ENCODE measurements at places on chromosomes 11 and 22.

DNA sequence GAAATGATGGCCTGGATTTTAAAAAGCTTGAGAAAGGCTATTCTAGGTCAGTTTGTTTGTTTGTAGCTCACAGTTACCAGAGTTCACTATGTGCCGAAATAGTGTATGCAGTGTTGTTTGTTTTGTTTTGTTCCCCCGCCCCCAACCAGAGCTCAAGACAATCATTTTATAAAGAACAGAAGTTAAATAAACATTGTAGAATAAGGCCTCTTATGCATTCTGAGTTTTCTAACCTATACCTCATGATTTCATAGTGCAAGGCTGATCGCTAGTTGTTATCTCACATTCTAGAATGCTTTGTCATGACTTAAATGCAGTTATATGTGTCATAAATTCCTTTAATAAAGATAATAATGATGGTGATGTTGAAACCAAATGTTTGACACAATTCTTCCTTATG lies 7.8 kb downstream of the KCNA4 start:
- DNase-seq: no peak

DNA sequence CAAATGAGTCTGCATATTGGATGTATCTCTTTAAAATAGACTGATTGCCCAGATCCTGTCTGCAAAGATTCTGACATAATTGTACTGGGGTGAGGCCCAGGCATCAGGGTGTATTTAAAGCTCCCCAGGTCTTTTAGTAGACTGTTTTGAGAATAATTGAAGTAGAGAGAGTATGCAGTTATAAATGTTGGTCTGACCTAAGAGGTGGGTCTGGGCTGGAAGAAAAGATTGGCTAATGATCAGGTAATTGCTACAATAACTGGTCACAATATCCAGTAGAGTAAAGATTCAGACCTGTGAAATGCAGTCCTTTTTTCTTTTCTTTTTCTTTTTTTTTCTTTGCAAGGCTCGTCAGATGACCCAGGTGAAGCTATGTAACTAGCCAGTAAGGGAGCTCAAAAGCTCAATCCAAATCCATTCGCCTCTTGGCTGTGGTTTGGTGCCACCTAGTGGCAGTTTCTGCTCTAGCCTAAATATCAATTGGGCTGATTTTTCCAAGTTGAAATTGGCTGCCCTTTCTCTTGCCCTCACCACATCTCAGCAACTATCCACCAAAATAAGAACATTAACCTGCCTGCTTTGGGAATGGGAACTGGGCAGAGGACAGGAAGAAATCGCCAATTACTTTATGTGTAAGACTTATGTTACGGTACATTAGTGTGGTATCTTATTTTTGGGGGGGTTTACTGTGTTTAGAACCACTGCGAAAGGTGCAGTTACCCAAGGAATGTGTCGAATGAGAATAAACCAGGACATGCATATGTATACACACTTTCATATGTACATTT lies 45.9 kb downstream of the ZNF143 start:
- DNase-seq: peak; percentile 55

GRCh38 chr11:47378010-47378835 lies at the start of gene SPI1:
Gene SPI1, minus strand, starts transcription at chr11:47378547. Its CDS starts 194 bp downstream, at chr11:47378353.
- DNase-seq: no peak

DNA sequence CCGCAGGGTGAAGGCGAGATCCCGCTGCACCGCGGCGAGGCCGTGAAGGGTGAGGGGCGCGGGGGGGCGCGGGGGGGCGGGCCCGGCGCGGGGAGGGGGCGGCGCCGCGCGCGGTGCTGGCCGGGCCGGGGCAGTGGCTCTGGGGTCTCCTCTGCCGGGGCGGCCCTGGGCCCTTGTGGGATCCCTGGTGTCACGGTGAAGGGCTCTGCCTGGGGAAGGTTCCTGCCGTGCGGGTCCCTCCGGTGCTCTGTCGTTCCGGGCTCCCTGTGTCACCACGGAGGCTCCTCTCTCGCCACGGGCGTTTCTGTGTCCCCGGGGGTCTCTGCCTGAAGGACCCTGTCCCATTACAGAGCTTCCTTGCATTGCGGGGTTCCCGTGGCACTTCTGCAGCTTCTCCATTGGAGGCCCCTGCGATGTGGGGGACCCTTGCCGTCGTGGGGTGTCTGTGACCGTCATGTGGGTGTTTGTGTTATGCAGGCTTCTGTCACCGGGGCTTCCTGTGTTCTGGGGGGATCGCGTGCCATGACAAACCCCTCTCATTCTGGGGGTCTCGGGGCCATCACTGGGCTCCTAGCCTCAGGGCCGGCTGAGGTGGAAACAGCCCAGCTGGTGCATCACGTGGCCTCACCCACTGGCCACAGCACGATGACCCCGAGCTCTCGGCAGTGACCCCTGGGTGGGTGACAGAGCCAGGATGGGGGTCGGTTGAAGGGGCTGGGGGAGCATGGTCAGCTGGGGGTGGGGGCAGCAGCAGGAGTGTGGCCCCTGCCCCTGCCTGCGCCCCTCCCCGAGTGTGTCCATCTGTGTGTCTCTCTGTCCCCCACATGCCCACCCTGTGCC lies 25.3 kb downstream of the SHANK3 start:
- no peak for DNase-seq

DNA sequence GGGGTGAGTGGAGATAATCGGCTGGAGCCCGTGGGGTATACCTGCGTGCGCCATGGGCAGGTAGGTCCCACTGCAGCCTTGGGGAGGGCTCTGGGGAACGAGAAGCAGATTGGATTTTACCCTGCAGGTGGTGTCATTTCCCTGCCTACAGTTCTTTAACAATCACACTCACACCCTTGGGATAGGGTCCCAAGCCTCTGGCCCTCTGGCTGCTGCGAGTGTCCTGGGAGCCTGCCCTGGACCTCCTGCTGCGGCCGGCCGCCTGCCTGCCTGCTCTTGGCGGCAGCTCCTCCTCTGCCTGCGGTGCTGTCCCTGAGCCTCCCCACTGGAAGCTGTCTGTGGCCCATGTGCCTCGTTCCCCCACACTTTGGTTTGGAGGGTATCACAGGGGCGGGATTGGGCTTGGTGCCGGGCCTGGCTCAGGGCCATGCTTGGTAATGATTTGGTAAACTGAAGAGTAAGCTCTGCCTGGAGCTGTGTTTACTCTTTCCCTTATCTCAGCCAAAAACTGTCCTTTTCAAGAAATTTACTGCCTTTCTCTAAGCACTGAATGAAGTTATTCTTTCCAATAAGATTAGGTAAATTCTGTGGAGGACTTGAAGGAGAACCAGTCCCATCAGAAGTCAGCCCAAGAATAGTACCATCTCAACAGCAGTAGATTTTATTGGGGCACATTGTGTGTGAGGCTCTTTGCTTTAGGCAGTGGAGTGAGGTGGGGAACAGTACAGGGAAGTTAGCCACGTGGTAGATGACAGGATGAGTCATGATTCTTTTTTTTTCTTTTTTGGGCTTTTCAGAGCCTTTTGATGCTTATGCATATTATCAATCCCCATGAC lies 53.7 kb downstream of the TBC1D22A start:
- DNase-seq: no peak

- DNase-seq: no peak
Observed at GRCh38 chr11:115819014-115819413, 314.8 kb upstream of the CADM1 start.

DNA sequence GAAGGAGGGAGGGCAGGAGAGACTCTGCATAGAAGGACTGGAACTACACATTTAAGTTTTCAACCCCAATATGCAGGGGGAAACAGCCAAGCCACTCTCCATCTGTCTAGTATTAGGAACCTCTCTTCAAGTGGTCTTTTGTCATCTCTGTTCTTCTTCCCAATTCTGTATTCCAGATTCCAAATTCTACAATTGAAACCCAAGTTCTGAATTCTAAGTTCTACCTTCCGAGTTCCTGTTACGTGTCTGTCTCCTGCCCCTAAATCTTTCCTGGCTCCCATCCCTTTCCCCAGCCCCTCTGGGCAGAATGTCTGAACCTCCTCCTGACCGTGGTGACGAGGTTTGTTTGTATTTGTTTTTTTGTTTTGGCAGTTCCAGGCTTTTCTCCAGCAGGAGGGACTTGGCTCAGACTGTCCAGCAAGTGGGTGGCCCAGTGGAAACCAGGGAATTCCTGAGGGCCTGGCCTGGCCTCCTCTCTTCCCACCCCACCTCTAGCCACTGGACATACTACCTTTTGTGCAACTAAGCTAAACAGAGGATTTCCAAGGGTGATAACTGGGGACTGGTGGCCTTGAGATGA lies 1.6 kb upstream of the THOC5 start:
- no peak for DNase-seq

- DNase-seq: no peak
Observed at GRCh38 chr22:22934543-22935055, 47.0 kb downstream of the IGLL5 start.

DNA sequence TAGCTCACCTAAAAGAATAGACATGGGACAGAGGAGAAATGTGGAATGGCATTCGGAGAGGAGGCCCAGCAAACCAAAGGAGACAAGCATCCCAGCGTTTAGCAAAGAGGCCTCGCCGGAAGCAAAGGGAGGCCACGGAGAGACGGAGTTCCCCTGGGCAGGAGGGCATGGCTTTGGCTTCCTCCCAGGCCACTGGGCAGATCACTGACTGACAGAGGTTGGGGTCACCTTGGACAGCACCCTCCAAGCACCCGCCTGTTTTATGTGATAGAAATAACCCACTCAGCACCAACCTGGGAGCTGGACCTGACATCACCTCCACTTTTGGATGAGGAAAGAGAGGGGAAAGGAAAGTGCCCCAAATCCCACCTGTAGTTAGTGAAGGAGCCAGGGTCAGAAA lies 434.1 kb downstream of the BRD1 start:
- DNase-seq: no peak

DNA sequence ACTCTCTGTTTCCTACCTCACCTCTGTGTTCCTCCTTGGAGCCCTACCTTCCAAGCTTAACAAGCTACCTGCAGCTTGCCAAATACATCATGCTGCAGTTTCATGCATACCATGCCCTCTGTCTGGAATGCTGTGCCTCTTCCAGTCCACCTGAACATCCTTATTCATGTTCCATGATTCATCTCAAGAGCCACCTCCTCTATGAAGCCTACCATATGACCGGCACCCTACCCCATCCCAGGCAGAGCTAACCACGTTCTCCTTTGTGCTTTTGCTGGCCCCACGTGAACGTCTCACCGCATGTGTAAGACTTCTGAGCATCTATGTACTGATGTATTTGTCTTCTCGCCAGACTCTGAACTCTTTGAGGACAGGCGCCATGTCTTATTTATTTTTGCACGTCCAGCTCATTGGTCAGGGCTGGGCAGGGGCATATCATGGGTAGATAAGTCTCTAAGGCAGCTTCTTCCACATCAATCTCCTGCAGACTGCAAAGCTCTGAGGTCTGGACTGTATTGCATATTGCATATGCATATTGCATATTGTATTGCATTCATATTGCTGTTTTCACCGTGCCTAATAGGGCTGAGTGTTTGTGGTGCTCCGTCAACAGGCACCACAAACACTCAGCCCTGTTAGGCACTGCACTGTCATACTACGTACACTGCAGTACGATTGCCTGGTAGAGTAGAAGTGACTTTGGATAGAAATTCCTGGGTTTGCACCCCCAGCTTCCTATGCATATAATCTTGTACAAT lies 31.0 kb downstream of the TST start:
- DNase-seq: no peak

Data from stimulated activated CD8-positive, alpha-beta memory T cell treated with anti-CD3 and anti-CD28 coated beads, Interleukin-2, amount 100 ng/mL, for 48 hours (primary cell).